ENCODE measurements at places on chromosomes 3 and 15.

DNA sequence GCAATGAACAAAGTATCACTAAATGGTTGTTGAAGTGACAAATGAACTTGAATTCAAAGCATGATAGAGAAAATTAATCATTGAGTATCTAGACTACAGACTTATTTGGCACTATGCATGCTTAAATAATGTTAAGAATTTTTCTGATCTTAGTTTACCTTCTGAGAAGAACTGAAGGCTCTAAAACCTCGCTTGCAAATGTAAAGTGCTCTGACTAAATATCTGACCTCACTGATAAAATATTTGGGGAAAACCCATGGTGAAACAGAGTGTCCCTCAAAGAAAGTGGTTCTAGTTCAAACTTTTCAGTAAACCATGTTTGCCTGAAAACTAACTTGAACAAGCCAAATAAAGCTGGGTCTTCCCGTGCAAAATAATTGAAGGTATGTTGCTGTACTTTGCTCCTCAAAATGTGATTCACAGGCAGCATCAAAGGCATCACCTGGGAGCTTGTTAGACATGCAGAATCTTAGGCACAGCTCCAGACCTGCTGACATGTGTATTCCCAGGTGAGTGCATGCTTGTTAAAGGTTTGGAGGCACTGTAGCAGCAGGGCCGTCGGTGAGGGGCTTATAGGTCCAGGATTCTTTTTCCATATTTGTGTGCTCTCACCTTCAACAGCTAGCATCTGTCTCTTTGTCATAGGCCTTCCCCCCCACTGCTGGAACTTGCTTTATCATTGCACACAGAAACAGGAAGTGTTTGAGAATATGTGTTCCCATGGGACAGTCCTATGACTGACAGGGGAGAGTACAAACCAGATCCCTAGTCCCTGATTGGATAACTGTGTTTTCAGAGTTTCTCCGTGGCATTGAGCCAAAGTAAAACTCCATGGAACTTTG is 524.2 kb upstream of the LMCD1 start:
- DNase-seq, result no peak

- DNase-seq, result no peak
Observed at GRCh38 chr15:41559239-41559782, 299 bp downstream of the TYRO3 start.

DNA sequence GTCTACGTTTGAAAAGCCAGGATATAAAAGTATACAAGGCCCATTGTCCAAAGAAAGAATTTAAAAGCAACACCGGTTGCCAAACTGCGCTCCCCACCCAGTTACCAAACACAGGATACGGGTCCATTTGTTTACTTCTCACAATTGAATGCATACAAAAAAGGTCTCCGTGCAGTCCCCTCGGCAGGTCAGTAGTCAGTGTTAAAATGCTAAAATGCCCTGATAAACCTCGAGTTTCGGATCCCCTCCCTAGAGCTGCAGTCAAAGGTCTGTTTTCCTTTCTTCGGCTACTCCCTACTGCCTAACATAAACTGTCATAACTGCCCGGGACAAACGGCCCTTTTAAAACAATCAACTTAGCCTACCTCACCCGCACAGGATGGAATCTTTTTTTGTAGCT is 534.6 kb downstream of the FOXP1 start:
- DNase-seq, result no peak

DNA sequence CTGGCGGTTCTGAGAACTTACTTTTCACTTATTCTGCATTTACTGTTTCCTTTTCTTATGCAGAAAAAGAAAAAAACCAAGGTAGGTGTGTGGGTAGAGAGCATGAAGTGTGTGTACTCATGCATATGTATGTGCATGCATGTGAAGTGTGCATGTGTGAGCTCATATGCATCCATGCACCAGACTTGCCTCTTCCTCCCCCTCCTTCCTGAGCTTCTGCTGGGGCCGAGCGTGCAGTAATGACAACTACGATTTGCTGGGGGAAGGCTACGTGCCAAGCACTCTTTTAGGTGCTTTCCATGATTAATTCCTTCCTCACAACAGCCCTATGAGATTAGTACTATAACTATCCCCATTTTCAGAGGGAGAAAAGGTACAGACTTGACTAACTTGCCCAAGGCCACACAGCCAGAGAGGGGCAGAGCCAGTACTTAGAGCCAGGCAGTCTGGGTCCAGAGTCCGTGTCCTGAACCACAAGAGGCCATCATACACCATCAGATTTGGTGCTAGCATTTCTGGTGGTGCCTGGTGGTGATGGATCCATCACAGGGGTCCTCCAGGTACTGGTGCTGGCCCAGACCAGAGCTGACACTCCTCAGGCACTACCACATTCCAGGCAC is 46.7 kb downstream of the CAPN3 start:
- DNase-seq, result no peak

DNA sequence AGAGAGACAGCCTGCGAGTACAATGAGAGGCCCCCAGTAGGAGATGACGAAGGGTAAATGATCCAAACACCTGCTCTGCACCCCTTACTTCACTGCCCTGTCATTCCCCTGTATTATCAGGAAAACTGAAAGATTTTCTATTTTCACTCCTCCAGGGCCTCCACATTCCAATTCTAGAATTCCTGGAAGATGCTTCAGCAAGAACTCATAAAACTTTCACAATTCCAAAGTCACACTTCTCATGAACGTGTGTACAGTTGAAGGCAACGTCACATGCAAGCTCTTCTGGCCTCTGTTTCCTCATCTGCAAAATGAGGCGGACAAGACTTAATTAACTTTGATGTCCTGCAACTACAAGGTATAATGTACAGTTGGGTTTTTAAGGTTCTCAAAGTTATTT is 62.8 kb upstream of the SPATA12 start:
- DNase-seq, result no peak

DNA sequence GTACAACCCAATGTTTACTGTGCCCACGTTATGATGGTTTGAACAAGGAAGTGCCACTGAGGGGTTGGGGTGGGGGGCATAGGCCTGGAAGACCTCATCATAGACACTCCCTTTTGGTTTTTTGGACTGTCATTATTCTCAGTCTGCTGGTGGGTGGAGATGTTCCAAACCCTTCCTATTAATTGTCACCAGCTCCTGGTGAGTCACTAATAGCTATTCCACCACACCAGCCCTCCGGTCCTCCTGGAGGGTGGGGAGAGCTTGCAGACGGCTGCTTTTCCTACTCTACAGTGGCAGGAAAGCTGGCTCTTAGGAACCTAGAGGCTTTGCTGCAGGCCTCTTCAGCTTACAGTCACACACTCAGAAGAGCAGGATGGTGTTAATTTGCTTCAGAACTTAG is 9.0 kb upstream of the COPG1 start:
- no peak for DNase-seq

- DNase-seq, result no peak
Observed at GRCh38 chr3:100548053-100548452, 55.6 kb downstream of the TMEM45A start.

DNA sequence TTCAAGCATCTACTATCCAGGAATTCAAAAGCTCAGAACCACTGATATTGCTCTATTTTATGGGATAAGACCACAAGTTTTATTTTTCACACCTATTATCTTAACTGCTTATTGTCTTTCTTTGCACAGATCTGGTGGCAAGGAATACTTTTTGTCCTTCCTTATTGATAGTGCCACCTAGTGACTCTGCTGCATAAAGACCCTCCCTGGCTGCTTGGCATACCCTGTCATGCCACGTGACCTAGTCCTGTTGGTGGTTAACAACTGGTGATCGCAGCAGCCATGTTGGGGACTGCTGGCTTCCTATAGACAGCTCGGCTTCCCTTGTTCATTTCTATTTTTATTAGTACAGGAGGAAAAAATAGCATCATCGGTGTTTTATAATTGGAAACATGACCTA is 236.3 kb downstream of the MEX3B start:
- no peak for DNase-seq

GRCh38 chr3:64369390-64369789 is 144.1 kb upstream of the PRICKLE2 start:
- no peak for DNase-seq

DNA sequence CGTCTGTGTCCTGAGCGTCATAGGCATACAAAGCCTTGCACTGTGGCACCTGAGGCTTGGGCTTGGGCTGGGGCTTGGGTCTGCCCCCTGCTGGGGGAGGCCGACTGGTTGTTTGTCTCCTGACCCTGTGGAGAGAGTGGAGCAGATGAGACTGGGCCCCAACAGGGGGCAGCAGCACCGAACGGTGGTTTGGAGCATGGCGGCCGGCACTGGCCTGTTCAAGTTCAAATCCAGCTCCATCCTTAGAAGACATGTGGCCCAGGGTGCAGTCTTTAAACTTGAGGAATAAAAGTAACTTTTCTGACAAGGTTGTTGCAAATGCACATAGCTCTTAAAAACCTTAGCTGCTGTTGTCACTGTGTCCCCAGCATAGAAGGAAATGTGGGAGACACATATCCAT is 33.3 kb downstream of the CCNB2 start:
- DNase-seq, result peak; percentile 39

- no peak for DNase-seq
Observed at GRCh38 chr15:78347586-78348543, 7.7 kb downstream of the CRABP1 start.

GRCh38 chr3:138399766-138400165 is 34.6 kb upstream of the ESYT3 start:
- no peak for DNase-seq

DNA sequence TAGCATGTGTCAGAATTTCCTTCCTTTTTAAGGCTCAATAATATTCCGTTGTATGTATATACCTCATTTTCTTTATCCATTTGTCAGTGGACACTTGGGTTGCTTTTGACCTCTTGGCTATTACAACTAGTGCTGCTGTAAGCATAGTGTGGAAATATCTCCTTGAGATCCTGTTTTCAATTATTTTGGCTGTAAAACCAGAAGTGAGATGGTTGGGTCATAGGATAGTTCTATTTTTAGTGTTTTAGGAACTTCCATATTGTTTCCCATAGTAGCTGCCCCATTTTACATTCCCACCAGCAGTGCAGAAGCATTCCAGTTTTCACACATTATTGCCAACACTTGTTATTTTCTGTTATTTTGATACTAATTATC is 70.4 kb upstream of the C15orf39 start:
- no peak for DNase-seq

DNA sequence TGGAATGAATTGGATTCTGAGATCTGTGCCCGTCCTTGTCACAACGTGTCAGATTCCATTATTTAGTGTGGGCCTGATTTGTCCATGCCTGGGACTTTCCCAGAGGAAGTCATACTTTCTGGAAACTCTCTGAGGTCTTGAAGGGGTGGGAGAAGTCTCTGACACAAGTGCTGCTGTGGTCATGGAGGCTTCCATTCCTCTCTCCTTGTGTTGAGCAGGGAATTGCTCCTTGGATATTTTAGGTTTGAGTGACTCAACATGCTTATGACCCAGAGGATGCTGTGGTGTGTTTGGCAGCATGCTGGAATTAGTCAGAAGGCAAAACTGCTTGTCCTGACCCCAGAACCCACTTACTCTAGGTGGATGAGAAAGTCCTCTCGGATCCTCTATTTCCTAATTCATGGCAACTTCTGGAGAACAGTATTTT is 132.1 kb downstream of the LPP start:
- DNase-seq, result no peak

DNA sequence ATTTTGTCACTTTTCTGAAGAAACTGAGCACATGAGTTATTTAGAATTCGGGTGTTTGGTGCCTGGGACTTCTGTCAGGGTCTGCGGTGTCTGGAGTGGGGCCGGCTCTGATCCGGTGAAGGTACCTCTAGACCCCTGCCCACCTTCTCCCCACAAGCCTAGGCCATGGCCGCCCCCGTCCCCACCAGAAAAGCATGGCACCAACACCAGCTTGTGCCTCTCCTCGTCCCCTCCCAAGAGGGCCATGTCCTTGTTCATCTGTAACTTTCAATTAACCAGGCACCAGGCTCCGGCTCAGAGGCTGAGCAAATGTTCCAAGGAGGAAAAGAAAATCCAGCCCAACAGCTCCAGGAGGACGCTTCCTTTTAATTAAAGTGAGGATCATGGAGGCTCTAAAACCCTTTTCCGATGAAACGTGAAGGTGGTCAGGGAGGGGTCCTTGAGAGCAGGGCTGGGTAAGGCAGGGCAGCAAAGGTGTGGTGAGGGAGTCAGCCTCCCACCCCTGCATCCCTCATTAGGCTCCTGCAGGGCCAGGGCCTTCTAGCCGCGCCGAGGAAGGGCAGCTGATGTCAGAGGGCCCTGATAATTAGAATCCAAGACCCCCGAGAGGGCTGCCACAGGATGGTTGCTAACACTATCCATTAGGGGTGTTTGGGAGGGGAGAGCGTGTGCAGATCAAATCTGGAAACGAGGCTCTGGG is 62.3 kb downstream of the SLC6A1 start:
- DNase-seq, result no peak

DNA sequence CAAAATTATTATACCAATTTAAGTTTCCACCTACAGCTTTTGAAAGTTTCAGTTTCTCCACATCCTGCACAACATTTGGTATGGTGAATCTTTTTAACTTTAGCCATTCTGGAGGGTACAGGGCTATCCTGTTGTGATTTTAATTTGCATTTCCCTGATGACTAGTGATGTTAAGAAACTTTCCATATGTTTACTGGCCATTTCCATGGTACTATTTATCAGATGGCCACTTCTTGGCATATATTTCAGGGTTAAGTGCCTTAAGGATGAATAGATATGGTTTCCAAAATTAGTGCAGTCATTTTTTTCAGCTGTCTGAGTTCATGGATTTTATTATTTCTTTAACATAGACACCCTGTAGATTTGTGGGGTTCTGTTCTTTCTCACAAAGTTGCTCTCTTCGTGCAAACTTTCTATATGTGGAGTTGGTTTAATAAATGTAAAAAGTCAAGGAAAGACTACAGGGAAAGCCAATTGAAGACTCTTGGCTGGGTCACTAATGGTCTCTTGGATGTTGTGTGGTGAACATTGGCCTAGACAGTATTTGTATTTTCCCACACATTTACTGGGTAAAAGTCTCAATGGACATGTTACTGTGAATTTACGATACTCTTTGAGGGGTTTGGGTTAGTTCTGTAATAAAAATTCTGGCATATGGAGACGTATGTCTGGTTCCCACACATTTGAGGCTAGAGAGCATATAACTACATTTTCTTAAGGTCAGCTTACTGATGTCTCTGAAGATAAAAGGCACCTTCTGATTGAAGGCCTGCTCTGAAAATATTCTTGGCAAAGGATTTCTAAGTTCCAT is 147.5 kb upstream of the PDZRN3 start:
- DNase-seq, result no peak

- no peak for DNase-seq
Observed at GRCh38 chr3:194271460-194272035, 79.6 kb downstream of the CPN2 start.

DNA sequence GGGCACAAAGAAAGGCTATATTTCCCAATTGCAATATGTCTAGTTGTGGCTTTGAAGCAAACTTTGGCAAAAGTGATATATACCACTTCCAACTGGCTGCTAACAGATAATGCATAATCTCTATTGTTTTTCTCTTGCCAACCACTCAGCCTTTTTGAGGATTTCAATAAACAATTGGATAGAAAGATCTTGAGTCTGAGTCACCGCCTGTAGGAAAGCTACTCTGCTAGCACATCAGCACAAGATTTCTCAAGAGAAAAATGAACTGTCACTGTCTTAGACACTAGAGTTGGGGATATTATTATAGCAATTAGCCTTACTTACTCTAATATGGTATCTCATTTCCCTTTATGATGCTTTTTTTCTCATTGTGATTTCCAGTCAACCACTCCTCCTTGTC is 119.7 kb downstream of the SST start:
- no peak for DNase-seq

GRCh38 chr15:72554471-72555425 is 80.6 kb downstream of the ARIH1 start:
- peak; percentile 8 for DNase-seq
